Choroid plexus epithelial cell (primary cell): ENCODE measurements at places on chromosomes 3 and 15.

GRCh38 chr3:112002096-112002971, 3.6 kb downstream of the TAGLN3 start:
- no peak for DNase-seq

- peak; percentile 50 for DNase-seq
These were observed 13.5 kb upstream of the TTBK2 start for GRCh38 chr15:42933886-42934667.

- no peak for DNase-seq
These were observed 9.4 kb upstream of the SACM1L start for GRCh38 chr3:45679805-45680204.

DNA sequence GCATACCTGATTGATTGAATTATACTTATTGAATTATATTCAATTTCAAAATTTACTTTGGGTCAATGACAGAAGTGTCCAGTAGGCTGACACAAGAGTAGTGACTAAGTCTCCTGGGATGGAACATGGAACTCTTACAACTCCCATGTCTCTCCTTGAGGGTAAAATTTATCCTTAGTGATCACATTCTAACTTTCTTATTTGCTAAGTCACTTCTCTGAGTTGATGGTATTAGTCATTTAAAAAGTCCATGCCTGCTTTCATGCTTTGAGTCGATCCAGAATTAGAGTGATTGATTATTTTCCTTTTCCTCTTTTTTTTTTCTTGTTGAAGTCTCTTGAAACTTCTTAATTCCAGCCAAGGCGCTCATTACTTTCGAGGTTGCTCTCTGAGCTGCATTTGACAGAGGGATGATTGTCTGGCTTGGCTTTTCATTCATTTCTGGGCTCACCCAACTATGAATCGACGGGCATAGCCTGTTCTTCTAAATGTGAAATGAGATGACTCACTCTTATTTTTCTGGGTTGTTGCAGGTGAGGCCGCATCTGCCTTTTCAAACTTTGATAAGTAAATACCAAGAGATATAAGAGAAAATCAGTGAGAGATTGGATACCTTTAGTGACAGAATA, 34.9 kb downstream of the LRRC3B start:
- no peak for DNase-seq

DNA sequence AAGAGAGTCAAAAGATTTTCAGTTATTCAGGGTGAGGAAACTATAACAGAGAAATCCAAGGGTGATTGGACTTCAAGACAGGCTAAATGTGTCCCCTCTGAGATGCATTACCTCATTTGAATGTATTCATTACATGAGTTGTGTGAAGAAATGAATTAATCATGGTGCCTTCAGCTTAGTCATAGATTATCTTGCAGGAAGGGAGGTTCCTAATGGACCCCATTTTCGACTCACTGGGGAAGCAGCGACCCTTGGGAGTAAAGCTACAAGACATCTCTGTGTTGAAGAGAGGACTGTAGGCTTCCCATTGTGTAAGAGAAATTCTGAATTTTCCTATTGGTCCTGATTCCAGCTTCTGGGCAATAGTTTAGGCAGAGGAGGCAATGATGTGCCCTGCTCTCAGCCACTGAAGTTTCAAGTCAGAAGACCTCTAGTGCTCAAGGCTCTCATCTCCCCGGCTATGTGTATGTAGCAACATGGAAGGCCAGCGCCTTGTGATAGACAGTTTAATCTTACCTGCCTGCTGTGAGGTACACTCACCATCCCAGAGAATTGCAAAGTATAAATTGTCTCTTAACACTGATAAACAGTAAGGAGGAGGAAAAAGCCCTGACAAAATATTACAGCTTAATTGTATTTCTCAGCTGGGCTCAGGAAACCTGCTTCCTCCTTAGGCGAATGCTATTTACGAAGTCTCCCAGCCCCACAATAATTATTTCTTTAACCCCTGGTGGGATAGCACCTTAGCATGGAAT, 133.8 kb downstream of the PDCD6IP start:
- DNase-seq, result no peak

DNA sequence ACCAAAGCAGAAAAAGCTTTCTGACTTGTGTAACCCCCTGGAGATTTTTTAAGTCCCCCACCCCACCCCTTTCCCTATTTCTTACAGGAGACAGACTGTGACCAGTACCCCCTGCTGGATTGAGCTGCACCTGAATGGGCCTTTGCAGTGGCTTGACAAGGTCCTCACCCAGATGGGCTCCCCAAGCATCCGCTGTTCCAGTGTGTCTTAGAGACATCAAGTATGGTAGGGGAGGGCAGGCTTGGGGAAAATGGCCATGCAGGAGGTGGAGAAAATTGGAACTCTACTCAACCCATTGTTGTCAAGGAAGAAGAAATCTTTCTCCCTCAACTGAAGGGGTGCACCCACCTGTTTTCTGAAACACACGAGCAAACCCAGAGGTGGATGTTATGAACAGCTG, 64.1 kb downstream of the AAGAB start:
- DNase-seq, result peak; percentile 1
